AG10803 (cell line): ENCODE measurements at places on chromosomes 4 and X.
A peak's percentile ranks its signal among the peaks of the same experiment; 100 is the strongest.

DNA sequence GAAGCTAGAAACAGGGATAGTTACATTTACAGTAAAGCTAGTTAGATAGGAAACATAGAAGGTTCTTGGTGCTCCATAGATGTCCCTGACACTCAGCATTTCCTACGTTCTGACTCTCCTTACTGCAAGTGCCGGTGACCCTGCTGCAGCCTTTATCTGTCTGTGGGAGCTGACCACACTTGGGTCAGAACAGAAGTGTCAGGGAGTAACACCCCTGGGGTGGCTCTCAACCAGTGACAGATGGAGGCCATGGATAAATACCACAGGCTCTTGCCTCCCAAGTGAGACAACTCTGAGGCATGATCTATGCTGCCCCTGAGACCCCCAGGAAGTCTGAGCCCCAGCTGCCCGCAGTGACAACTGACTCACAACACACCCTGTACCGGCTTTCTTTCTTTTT is 69.8 kb downstream of the ANXA3 start:
- DNase-seq: no peak

- DNase-seq: peak; percentile 56
Observed at GRCh38 chr4:122865425-122865824, 38.8 kb downstream of the FGF2 start.

DNA sequence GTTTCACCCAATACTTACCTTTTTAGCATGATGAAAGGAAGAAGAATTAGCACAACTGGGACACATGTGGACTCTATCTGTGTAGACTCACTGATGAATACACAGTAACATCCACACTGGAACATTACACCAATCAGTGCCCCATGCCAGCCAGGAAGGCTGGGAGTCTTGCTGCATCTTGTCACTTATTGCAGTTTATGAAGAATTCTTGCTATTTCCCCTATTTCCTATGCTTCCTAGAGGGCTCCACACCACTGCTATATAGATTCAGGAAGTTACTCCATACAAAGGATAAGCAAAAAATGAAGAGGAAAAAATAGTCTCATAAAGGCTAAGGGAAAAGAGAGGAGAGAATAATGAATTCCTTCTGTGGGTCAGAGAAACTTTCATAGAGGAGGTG is 201.0 kb downstream of the CAMK2D start:
- DNase-seq: peak; percentile 53

DNA sequence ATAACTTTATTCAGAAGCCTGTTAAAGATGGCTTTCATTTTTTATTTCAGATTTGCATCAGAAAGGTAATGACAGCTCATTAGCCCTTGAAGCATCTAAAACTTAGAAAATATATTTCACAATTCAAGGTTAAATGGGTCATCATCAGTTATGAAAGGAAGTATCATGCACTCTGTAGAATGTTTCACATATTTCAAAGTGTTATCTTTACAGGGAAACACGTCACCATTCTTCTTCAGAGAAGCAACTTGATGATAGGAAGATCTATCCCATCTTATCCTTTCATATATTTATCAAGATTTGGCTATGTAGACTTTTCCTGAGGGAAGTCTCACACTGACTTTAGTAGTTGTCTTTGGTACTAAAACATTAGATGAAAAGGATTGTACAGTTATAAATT is 277.8 kb downstream of the TENM3 start:
- no peak for DNase-seq

GRCh38 chr4:54937501-54937900 is 187.9 kb downstream of the KDR start:
- DNase-seq: no peak

GRCh38 chrX:43239356-43239755 is 416.7 kb upstream of the MAOA start:
- DNase-seq: no peak

- DNase-seq: peak; percentile 56
Observed at GRCh38 chr4:107037199-107037584, 1.1 kb upstream of the DKK2 start.

DNA sequence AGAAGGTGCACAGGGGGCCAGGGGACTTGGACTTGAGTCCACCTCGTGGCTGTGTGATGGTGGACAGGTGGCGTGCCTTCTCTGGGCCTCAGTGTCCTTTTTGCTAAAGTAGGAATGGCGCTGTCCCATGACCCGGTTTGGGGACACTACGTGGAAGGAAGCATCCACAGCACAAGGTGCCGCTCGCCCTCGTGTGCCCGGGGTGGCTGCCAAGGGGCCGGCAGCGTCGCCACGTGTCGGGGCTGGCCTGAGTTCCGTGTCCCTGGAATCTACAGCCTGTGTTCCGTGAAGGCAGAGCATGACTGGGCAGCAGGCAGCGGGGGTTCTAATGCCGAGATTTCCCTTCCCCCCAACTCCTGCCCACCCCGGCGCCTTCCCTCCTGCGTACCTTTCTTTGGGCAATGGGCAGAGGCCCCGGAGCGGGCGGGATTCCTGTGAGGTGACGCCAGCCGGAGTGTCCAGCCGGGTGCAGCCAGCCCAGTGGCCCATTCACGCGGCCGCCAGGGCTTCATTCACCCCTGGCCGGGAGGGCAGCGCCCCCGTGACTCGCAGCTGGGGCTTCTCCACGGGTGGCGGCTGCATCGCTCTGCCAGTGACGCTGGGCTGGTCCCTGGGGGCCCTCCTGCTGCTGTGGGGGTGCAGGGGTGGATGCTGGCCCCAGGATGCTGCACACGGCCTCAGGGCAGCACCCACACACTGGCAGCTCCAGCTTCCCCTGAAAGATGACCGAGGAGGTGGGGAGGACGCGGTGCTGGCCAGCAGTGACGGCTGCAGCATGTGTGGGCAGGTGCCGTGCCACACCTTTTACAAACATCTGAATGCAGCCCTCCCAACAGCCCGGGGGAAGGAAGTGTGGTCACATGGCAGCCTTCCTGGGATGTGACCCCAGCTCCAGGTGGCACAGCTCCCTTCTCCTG is 21.2 kb downstream of the DOK7 start:
- no peak for DNase-seq
